ENCODE measurements at places on chromosomes 16 and 17.

DNA sequence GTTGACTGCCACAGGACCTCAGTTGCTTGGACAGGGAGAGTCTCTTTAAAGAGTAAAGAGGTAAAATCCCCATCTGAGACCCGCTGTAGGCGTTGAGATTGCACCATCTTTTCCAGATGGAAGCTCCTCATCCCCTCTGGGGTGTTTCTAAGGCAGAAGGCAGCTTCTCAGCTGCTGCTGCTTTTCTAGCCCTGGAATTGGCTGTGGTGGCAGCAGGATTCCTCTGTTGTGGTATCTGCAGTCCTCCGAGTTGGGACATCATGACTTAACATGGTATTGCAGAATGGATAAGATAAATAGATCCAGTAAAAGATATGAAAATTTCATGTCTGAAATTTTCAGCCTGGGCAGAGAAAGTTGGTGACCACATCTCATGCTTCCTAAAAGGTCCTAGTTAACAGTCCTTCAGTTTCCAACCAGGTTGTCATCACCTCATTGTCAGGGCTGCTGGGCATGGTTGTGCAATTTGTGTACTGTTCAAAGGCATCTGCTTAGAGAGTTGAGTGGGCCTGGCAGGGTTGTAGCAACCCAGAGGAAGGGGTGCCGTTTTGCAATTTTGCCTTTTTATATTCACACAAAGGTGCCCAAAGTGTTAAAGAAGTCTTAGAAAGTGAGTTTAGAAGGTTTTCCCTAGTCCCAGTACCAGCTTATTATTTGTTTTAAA is 150.4 kb downstream of the SPECC1 start:
- no peak for DNase-seq

DNA sequence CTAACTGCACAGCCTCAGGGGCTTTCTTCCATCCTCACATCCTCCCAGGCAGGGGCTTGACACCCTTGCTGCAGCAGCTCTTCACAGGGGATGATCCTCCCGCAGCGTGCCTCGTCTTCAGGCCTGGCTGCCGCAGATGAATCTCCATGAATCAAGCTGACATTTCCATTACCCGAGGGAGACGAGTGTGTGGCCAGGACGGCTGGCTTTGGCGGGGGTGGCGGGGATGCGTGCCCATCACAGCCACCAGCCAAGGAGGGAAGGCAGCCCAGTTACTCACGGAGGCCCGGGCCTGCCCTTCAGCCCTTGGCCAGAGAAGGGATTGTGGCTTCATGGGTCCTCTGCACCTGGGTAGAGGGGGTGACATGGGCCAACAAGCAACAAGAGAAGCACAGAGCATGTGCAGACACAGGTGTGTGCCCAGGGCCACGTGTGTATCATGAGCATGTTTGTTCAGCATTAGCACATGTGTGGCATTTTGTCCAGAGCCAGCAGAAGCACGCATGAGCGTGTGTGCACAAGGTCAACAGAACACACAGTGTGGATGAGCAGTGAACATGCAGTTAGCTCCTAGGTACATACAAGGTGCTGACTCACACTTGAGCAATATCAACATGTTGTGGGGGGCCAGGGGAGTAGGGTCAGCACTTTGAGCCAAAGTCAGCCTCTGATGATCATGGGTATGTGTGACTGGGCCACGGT is 236.4 kb downstream of the KATNIP start:
- no peak for DNase-seq

DNA sequence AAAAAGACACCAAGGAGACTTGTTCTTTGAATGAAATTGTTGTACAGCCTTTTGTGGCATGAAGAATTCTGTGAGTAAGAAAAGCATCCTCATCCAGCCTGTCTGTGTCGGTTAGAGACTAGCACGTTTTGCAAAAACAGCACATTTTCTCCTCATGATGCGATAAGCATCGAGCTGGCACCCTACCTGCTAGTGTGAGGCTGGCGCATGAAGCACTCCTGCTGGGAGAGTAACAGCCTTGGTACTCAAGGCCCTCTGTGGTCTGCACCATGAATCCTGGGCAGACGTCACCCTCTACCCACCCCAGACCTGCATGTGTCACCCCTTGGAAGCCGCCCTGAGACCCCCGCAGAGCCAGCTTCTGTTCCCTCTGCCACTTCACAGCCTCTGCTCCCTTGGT is 92.6 kb upstream of the TMEM132E start:
- DNase-seq: no peak

GRCh38 chr16:75288596-75289120 is 37.2 kb upstream of the BCAR1 start:
- DNase-seq: no peak

DNA sequence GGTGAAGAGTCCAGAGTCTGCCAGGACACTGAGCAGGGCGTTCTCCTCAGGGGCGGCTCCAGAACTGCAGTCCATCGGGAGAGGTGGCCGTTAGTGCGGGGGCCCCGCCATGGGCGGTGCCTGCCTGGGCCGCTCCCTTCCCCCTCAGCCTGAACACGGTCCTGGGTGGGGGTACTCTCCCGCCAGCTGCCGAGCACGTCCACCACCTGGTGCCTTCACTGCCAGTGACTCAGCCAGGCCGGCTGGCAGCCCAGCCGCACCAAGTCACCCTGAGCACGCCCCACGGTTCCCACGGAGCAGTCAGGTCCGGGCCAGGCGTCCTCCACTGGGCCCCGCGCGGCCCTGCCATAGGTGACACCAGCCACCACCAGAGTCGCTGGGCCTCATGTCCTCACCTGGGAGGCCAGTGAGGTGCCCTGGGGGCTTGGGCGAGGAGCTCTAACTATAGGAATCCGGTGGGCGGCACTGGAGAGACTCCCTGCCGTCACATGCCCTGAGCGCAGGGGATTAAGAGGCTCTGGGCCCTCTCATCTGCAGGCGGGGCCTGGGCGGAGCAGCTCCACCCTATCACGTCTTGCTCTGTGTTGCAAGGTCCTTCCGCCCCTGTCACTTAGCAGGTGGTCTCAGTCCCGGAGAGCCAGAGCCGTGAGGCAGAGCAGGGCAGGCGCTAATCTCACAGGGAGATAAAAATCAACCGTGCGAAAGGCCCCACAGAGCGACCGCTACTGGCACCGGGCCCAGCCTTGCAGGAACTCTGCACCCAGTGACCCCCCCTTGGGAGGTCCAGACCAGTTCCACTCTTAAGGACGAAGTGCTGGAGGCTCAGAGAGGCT is 14.3 kb downstream of the PIEZO1 start:
- no peak for DNase-seq

- no peak for DNase-seq
Observed at GRCh38 chr17:58436805-58437239, 19.5 kb upstream of the RNF43 start.

- DNase-seq: no peak
Observed at GRCh38 chr17:27654136-27654535, 23.1 kb downstream of the LGALS9 start.

DNA sequence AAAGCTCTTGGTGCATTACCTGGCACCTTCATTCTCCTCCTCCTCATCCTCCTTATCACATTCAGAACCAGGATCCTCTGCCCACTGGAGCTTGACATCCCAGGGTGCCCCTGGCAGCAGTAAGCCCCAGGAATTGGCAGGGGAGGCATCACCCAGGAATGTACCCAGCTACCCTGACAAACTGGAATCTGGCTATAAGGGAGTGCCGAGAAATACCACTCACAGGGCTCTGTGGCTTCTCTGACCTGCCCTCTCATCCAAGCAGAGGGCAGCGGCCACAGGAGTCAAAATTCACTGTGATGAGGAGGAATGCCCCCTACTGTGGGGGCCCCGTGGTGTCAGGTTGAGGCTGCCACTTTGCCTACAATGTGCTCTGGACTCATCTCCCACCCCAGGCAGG is 19.6 kb downstream of the MPP3 start:
- no peak for DNase-seq

GRCh38 chr16:12573730-12574383 is 229.8 kb downstream of the CPPED1 start:
- no peak for DNase-seq

All from vagina (tissue), 2 donors.